Stimulated activated CD8-positive, alpha-beta memory T cell treated with anti-CD3 and anti-CD28 coated beads, Interleukin-4, amount 100 ng/mL, for 1 hour (primary cell): ENCODE measurements at places on chromosomes 1 and 21.

- no peak for DNase-seq
Observed at GRCh38 chr1:41322835-41323234, 38.4 kb upstream of the FOXO6 start.

- DNase-seq = no peak
Observed at GRCh38 chr1:100347009-100347966, 5.0 kb upstream of the CDC14A start.

- DNase-seq = no peak
Observed at GRCh38 chr1:156709757-156710489, 4.5 kb upstream of the CRABP2 start.

GRCh38 chr1:81717230-81717629 is 83.5 kb upstream of the ADGRL2 start:
- no peak for DNase-seq

DNA sequence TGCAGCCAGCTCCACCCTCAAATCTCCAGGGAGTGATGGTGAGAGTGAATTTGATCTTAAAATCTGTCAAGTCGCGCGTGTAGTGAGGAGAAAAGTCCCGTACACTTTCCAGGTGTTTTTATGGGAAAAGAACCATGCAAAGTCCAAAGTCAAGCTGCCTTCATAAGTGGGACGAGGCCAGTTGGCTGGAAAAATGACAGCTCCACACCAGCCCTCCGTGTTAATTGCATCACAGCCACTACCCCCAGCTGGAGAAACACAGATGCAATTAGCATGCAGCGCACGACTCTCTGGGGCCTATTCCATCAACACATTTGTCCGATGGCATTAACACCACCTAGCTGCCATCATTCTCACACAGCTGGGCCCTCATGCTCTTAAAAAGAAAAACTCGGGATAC is 68.4 kb downstream of the KLHDC7A start:
- DNase-seq = no peak

DNA sequence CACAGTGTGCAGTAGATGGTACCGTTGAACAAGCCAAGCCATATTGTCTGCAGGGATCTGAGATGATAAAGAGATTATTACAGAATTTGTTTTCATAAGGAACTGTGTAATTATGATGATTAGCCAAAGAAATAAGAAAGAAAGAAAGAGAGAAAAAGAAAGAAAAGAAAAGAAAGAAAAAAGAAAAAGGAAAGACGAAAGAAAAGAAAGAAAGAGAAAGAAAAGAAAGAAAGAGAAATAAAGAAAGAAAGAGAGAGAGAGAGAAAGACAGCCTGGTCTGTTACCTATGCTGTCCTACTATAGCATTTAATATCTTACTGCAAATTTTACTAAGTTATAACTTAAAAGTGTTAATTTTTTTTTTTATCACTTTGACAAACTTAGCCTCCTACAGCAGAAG is 43.6 kb downstream of the KCNK1 start:
- DNase-seq = no peak
